Stimulated activated CD4-positive, alpha-beta T cell treated with anti-CD3 and anti-CD28 coated beads, Interleukin-1b, Interleukin-23, amount 100 ng/mL, for 1 hour (primary cell): ENCODE measurements at places on chromosomes 6 and 20.

- no peak for DNase-seq
Observed at GRCh38 chr6:4670290-4670689, 105.9 kb upstream of the CDYL start.

DNA sequence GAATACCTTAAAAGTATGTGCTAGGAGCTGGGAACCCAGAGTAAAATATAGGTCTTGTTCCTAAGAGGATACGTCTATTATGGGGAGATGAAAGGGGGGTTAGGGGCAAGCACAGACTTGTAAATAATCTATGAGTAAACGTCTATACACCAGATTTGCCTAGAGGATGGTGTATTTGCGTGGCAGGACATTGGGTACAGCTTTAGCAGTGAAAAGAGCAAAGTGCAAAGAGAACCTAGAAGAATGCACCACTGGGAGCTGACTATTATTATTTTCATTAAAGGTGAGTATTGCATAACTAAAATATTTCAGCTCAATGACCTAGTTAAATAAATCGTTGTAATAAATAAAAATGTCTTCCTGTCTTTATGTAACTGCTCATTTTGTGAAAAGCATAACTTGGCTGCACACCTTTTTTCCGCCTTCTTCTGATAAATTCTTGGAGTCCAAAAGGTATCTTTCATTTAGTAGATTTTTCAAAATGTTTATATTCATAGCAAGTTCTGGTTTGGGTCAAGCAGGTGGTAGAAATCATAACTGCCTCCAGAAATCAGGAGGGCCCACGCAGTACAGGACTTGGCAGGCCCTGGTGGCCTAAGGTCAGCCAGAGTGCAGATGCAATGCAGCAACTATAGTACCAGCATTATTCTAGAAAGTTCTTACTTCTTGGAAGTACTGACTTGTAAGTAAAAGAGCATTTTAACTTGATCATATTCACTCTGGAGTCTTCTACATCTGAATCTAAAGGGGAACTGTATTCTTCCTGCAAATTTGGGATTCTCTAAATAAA, 357.2 kb downstream of the PLCB1 start:
- no peak for DNase-seq

GRCh38 chr6:48290595-48290994, 179.6 kb upstream of the PTCHD4 start:
- DNase-seq = no peak

GRCh38 chr6:139711804-139712585, 337.5 kb upstream of the CITED2 start:
- no peak for DNase-seq

DNA sequence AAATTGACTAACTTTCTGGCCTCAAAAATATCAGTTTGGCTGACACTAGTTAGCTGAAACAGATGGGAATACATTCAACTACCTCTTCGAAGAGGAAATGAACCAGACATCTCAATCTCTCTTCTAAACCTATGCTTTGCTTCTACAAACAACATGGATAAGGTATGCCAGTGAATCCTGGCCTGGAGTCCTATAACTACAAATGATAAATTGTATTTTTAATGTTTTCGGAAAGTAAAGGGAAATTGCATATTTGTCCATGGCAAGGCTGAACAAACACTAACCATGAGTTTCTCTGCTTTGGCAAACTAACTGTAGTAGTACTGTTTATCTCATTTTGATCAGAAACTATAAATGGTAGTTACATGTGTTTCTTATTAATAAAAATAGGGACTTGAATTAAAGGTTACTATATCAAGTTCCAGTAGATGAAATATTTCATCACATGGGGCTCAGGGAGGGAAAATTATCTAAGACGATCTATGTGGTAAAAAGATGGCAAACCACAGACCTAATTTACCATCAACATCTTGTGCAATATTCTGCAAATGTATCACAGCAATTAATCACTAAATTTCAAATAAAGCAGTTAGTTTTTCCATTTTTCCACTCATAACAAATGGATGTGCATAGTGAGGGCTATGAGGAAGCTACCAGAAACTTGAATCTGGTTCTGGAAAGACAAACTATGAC, 76.8 kb downstream of the COL12A1 start:
- no peak for DNase-seq

DNA sequence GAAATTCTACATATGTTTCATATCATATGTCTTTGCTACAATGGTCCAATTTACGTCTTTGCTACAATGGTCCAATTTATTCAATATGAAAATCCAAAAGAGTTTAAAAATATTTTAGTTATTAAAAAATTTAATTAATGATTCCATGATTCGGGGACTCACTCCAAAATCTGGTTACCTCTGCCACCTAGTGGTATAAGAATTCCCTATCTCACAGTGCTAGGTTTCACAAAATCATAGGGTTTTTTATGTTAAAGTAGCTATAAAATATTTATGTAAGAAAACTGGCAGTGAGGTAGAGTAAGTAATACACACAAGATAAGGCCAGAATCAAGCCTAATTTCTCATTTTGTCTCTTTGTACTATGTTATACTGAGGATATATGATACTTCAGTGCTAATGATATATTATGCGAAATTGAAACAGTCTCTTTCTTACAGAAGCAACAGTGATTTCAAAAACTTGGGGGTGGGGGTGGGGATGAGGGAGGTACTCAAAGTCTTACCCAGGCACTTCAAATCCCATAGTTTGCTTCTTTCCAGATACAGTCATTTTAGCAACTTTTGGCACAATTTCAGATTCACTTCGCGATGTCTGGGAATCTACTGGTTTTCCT, 52.3 kb downstream of the HBS1L start:
- no peak for DNase-seq

DNA sequence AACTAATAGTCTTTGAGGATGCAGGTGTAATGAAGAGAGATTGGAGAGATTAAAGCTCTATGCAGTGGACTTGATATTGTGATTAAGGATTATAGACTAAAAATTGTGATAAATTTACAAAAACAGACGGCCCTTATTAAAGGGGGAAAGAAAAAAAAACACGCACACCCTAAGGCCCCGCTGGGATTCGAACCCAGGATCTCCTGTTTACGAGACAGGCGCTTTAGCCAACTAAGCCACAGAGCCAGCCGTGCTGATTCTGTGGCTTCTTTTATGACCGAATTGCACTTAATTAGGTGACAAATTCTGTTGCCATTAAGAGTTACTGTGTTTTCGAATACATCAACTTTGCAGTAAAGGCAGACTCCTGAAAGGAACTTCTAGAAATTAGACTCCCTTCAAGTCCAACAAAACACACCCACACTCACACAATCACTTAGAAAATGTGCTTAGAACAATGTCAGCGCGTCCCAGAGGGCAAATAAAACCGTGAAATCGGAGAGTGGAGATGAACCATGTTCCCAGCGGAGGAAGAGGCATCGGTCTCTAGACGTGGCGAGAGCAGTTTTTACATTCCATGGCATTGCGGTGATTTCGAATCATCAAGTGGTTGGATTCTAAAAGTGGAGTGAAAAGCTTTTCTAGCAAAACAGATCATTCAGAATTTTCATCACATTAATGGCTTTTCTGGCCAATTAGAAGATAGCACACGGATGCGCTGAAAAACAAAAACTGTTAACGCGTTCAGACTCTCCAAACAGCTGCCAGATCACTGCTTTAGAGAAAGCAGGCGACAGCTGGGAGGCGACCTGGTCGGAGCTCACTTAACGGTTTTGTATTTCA, 122.6 kb downstream of the GPX5 start:
- peak; percentile 29 for DNase-seq

DNA sequence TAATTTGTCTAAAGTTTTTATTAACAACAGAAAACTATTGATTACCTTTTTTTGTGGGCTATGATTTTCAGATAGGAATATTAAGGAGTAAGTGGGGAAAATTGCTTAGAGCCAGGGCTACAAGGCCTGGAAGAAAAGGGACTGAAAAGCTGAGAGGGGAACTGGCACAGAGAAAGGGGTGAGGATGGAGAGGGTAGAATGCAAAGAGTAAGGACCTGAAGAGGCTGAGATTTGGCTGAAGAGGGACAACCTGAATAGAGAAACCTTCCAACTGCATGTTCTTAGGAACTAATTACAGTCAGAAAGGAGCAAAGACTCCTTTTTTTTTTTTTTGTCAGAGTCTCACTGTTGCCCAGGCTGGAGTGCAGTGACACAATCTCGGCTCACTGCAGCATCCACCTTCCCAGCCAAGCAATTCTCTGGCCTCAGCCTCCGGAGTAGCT, 16.7 kb downstream of the BTN2A1 start:
- no peak for DNase-seq
